CD4-positive, CD25-positive, alpha-beta regulatory T cell (primary cell): ENCODE measurements at places on chromosomes 4 and X. TPM values are rescaled to one million over a fixed set of nuclear protein-coding genes. Genes with fewer than 3 reads are reported as not detected.

DNA sequence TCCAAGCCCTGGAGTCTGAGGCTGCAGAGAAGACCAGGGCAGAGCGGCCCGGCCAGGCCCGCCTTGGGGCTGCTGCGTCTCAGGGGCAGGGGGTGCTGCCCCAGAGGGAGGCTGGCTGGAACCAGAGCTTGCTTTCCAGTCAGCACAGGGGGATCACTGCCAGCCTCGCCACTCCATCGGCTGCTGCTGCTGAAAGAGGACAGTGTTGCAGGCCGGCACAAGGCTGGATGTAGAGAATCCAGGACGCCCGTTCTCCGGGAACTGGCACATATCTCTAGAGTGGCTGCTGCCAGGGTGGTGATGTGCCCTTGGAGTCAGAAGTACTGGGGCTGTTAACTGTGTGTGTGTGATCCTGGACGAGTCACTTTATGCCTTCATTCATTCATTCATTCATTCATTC, 31.9 kb upstream of the SORCS2 start:
- no peak overlapping the region for H3K27ac ChIP-seq
- H3K27me3 ChIP-seq = no peaks in the 10 kb centered on the region
- H3K36me3 ChIP-seq = no peaks in the 10 kb centered on the region
- H3K4me3 ChIP-seq = no peak overlapping the region

- H3K27ac ChIP-seq = peak overlapping the region; percentile 63
- H3K4me1 ChIP-seq = peaks cover 29% of the 10 kb centered on the region
- H3K27me3 ChIP-seq = no peaks in the 10 kb centered on the region
- no peaks in the 10 kb centered on the region for H3K36me3 ChIP-seq
- DNase-seq = no peak
- peak overlapping the region; percentile 88 for H3K4me3 ChIP-seq
These were observed 908 bp upstream of the TLR6 start for GRCh38 chr4:38857354-38858096.

GRCh38 chrX:127457161-127457560, 595.0 kb downstream of the ACTRT1 start:
- H3K27me3 ChIP-seq = no peaks in the 10 kb centered on the region
- H3K36me3 ChIP-seq = no peaks in the 10 kb centered on the region
- no peaks in the 10 kb centered on the region for H3K4me1 ChIP-seq
- no peak for DNase-seq

- H3K4me1 ChIP-seq = no peaks in the 10 kb centered on the region
- no peaks in the 10 kb centered on the region for H3K27me3 ChIP-seq
- no peak overlapping the region for H3K4me3 ChIP-seq
- no peak overlapping the region for H3K27ac ChIP-seq
- no peaks in the 10 kb centered on the region for H3K36me3 ChIP-seq
These were observed 425.7 kb upstream of the FAT1 start for GRCh38 chr4:187149229-187149945.

GRCh38 chrX:94400488-94400887, 726.5 kb downstream of the FAM133A start:
- H3K36me3 ChIP-seq = no peaks in the 10 kb centered on the region
- DNase-seq = no peak
- H3K4me1 ChIP-seq = no peaks in the 10 kb centered on the region
- H3K27ac ChIP-seq = no peak overlapping the region

- H3K4me1 ChIP-seq = peaks cover 67% of the 10 kb centered on the region
- peak overlapping the region; percentile 73 for H3K4me3 ChIP-seq
- H3K27me3 ChIP-seq = no peaks in the 10 kb centered on the region
- peak; percentile 76 for DNase-seq
These were observed 1.0 kb upstream of the ARHGAP4 start for GRCh38 chrX:153926858-153927671.

DNA sequence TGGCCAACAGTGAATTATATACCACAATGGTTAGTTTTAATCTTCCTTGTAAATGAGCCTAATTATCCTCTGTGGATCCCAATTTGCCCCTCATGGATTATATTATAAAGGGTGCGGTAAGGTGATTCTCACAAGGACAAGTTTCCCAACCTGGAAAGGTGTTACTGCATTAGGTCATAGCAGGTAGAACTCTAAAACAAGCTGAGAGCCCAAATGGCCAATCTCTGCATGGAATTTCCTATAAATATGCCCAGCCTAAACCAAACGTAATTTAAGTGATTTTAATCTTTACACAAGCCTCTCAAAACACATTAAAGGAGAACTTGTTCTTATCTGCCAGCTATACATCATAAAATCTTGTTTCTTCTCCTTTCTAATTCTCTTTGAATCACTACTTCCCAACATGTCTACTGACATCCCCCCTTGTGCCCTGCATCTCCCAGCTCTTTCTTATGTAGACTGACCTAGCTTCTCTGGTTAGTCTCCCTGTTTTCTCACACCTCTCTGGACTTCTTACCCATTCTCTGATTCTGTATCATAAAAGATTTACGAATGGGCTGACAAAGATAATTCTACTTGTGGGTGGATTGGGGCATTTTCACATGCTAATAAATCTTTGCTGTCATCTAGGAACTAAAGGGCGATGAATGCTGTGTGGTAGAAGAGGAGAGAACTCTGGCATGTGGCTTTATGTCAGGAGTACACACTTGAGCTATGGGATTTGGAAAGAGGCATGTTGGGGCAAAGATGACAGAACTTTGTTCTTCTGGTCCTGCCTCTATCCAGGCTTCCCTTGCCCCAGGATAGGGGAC, 94.3 kb upstream of the PGRMC2 start:
- H3K4me1 ChIP-seq = no peaks in the 10 kb centered on the region
- H3K4me3 ChIP-seq = no peak overlapping the region
- DNase-seq = no peak
- no peaks in the 10 kb centered on the region for H3K27me3 ChIP-seq
- H3K36me3 ChIP-seq = no peaks in the 10 kb centered on the region

DNA sequence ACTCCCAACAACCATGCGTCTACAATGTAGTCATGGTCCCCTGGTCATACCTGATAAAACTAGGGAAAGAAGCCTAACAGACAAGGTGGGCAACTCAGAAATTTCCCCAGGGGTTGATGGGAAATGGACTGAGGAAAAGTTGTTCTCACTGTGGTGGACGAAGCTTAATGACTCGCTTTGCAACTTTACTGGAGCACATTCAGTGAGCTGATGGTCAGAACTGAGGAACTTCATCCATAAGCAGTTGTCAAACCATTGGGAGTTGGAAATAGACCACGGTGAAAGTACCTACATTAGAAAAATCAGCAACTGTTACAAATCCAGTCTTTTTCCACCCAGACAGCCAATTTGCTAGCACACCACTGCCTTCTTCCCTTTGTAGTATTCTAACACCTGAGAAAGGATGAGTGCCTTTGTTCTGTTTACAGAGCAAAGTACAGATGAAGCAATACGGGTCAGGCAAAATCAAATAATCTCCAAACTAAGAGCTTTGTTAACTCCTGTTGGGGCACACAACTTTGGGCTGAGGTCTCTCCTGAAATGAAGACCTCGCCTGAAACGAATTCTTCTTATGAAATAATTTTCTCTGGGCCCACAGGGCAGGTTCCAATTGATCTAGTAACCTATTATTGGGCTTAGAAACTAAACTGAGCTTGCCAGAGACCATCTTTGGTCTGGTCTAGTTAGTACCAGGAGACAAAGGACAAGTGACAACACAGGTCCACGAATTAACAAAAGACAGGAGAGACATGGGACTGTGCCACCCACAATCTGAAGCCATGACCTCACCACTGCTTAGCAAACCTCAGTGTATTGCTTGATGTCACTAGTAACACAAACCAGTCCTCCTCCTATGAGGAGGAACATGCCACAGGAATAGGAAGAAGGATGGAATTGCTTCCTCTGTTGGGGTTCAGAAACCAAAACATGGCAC, 58.9 kb upstream of the NFKB1 start:
- H3K27ac ChIP-seq = no peak overlapping the region
- no peak overlapping the region for H3K4me3 ChIP-seq
- H3K27me3 ChIP-seq = no peaks in the 10 kb centered on the region

DNA sequence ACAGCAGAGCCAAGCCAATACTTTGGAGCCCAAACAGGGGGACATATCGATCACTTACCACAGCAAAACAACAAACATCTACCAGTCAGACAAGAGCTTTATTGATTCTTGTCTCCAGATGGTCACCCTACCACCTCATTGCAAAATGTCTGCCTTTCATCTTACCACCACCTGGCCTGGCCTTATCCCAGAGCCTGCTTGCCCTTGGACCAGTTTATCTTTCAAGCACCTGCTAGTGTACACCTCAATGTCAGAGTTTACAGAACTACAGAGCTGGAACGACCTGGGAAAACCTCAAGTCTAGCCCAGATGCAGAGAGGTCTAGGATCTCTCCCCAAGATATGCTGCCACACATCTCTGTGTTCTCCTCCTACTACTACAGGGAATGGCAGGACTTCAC, 4.5 kb downstream of the BCAP31 start:
- peaks cover 15% of the 10 kb centered on the region for H3K4me1 ChIP-seq
- H3K4me3 ChIP-seq = no peak overlapping the region
- peaks cover 35% of the 10 kb centered on the region for H3K36me3 ChIP-seq

DNA sequence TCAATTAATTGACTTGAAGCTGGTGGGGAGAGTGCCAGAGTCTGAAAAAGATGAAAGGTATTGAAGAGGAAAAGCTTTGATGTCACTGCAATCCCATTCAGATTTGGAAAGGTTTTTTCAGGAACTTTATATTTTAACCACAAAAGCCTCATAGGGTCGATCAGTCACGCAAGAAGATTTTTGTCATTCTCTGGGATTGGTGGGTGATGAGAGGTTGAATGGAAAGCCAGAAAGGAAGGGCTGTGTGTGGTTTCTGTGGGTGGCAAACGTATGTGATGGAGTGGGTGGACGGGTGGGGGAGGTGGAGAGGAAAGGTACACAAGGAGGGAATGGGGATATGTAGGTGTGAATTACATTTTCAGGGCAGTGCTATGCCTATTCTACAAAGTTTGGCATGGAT, 173.8 kb upstream of the SCML1 start:
- no peaks in the 10 kb centered on the region for H3K36me3 ChIP-seq
- H3K27me3 ChIP-seq = no peaks in the 10 kb centered on the region
- H3K4me1 ChIP-seq = no peaks in the 10 kb centered on the region

GRCh38 chrX:129609395-129609794, 45.4 kb downstream of the APLN start:
- peak; percentile 27 for DNase-seq
- H3K4me3 ChIP-seq = no peak overlapping the region
- no peaks in the 10 kb centered on the region for H3K27me3 ChIP-seq

- no peak overlapping the region for H3K4me3 ChIP-seq
- H3K27ac ChIP-seq = no peak overlapping the region
- no peaks in the 10 kb centered on the region for H3K27me3 ChIP-seq
- no peaks in the 10 kb centered on the region for H3K36me3 ChIP-seq
These were observed 568.3 kb downstream of the ANKRD50 start for GRCh38 chr4:124144238-124144654.

DNA sequence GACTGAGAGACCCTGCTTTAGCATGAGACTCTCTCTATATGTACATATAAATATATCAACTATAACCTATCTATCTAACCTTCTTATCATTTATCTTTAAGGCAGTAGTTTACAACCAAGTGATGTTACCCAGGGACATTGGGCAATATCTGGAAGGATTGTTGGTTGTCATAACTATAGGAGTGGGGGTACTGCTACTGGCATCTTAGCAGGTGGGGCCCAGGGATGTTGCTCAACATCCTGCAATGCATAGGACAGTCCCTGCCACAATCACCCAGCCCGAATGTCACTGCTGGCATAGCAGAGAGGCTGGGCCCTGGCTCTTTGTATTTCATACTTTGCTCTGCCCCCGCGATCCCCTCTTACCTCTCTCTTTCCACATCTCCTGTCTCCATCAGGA, 397.7 kb downstream of the IL15 start:
- no peaks in the 10 kb centered on the region for H3K27me3 ChIP-seq
- H3K36me3 ChIP-seq = peaks cover 18% of the 10 kb centered on the region
- no peak overlapping the region for H3K4me3 ChIP-seq
- no peak overlapping the region for H3K27ac ChIP-seq

GRCh38 chr4:93373893-93374860, 454.4 kb upstream of the ATOH1 start:
- H3K27me3 ChIP-seq = no peaks in the 10 kb centered on the region
- no peak overlapping the region for H3K27ac ChIP-seq
- H3K4me3 ChIP-seq = no peak overlapping the region
- no peaks in the 10 kb centered on the region for H3K4me1 ChIP-seq
- no peak for DNase-seq

DNA sequence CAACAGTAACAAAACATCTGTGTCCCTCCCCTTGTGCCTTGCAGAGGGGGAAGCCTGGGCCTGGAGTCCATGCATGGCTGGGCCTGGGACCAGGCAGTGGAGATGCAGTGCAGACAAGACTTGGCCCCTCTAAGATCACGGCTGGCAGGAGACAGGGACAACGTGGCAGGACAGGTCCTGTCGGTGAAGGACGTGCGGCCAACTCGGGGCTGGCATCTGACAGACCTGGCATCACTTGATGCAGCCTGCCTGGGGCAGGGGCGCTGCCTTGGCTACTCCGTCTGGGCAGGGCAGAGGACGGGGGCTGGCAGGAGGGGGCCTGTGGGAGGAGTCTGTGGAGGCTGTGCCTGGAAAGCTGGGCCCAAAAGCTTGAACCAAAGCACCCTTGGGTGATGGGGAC, 112.1 kb downstream of the CPZ start:
- no peak overlapping the region for H3K27ac ChIP-seq
- no peak overlapping the region for H3K4me3 ChIP-seq

GRCh38 chrX:125293850-125294780, 25.6 kb upstream of the TEX13C start:
- DNase-seq = peak; percentile 29
- H3K4me3 ChIP-seq = peak overlapping the region; percentile 74
- no peaks in the 10 kb centered on the region for H3K36me3 ChIP-seq
- H3K4me1 ChIP-seq = peaks cover 6% of the 10 kb centered on the region
- no peaks in the 10 kb centered on the region for H3K27me3 ChIP-seq

GRCh38 chrX:53188763-53189162, 36.2 kb downstream of the KDM5C start:
- peaks cover 4% of the 10 kb centered on the region for H3K36me3 ChIP-seq
- H3K4me3 ChIP-seq = no peak overlapping the region
- H3K27ac ChIP-seq = no peak overlapping the region

DNA sequence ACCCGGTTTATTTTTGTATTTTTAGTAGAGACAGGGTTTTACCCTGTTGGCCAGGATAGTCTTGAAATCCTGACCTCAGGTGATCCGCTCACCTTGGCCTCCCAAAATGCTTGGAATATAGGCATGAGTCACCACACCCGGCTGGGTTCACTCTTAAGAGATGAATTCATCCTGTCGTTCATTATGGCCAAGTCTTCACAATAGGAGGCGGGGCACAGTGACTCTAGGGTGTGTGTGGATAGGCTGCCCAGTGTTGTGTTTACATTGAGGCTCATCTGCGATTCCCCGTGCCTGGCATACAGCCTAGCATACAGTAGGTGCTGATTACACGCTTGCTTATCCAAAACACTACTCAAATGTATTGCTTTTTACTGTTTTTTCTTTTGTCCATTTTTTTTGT, 41.3 kb upstream of the IGFBP7 start:
- no peaks in the 10 kb centered on the region for H3K36me3 ChIP-seq
- no peak for DNase-seq
- no peaks in the 10 kb centered on the region for H3K27me3 ChIP-seq
- no peak overlapping the region for H3K4me3 ChIP-seq

ADRA2C gene
- total RNA-seq = not detected

HTN3 gene
- total RNA-seq = not detected

ATP2B3 gene
- not detected for total RNA-seq

RIBC1 gene
- 1.8 TPM for total RNA-seq

TMPRSS11A gene
- total RNA-seq = not detected

RHOXF1 gene
- 4.7 TPM for total RNA-seq

RHOXF2B gene
- total RNA-seq = not detected
